ENCODE measurements at places on chromosomes 3 and 15.

- DNase-seq = no peak
These were observed 85.2 kb upstream of the ANKRD34C start for GRCh38 chr15:79197285-79197684.

GRCh38 chr15:69869881-69870505, 227.7 kb downstream of the TLE3 start:
- no peak for DNase-seq

GRCh38 chr3:102106416-102107097, 257.2 kb downstream of the NFKBIZ start:
- peak; percentile 33 for DNase-seq

DNA sequence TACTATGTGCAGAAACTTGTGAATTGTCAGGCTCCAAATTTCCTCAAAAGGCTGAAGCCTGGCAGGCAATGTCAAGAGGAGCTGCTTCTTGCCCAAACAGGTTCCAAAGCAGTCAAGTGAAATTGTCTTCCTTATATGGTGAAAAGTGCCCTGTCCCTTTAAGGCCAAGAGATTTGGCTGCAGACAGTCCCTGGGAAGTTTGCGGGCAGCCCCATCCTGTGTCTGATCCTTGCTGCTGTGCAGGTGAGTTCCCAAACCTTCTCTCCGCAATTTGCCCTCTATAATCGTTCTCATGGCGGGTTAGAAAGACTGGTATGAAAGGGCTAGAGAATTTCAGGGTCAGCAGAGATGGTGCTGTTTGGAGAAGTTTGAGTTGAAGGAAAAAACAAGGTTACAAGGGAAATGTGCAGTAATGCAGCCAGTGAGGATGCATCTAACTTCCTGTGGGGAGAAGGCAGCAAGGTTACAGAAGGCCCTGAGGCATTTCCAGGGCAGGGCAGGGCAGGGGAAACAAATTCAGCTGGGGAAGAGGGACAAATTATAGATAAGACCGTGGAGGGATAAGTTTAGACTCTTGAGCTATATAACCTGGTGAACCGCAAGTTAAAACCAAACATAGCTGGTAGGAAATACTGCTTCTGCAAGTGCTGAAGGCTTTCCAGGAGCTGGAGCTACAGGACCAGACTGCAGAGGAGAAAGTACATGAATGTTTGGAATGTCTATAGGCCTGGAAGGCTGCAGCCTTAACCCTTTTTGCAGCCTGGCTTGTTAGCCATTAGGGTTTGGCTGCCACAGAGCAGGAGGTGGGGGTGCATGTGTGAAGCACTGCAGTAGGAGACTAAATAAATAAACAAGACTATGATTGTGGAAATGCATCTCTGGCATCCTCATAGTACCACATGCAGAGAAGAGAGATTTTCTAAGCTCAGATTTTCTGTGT, 256.2 kb upstream of the IL12A start:
- DNase-seq = peak; percentile 76

DNA sequence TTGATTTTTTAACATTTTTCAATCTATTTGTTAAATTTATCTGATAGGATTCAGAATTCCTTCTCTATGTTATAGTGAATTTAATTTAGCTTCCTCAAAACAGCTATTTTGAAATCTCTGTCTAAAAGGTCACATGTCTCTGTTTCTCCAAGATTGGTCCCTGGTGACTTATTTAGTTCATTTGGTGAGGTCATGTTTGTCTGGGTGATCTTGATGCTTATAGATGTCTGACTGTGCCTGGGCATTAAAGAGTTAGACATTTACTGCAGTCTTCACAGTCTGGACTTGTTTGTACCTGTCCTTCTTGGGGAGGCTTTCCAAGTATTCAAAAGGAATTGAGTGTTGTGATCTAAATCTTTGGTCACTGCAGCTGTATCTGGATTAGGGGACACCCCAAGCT, 169.5 kb upstream of the C2CD4B start:
- DNase-seq = no peak

- peak; percentile 75 for DNase-seq
These were observed 8.8 kb downstream of the BCL6 start for GRCh38 chr3:187736418-187736871.

GRCh38 chr3:5198986-5199731, 11.7 kb downstream of the EDEM1 start:
- no peak for DNase-seq

DNA sequence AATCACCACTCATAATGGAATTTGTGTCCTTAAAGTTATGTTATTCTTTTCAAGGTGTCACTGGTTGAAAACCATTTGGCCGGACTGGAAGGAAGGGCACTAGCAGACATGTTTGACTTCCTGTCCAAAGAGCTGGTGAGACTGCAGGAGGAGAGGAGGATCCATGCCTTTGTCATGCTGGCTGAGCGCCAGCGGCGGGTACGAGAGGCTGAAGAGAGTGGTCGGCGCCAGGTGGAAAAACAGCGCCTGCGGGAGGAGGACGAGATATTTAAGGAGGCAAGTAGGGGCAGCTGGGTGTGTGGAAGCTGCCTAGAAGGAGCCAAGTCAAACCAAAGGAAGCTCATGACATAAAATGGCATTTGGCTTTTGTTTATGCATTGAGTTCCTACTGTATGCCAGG, 38.0 kb upstream of the NR1I2 start:
- DNase-seq = no peak

DNA sequence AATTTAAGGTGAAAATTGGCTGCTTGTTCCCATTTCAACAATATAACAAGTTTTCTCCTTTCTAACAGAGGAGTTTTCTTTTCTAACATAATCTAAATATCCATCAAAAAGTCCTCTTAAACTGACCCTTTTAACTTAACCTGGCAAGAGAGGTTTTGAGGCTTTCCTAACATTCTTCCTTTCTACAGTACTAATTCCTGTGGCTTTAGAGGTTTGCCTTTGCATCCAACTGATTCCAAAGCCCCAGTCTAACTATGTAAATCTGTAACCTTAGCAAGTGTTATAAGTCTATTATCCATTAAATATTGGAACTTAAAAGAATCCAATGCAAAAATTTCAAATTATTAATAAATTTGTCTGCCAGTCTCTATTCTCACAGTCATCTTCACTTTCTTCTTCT, 134.1 kb downstream of the ISL2 start:
- no peak for DNase-seq

DNA sequence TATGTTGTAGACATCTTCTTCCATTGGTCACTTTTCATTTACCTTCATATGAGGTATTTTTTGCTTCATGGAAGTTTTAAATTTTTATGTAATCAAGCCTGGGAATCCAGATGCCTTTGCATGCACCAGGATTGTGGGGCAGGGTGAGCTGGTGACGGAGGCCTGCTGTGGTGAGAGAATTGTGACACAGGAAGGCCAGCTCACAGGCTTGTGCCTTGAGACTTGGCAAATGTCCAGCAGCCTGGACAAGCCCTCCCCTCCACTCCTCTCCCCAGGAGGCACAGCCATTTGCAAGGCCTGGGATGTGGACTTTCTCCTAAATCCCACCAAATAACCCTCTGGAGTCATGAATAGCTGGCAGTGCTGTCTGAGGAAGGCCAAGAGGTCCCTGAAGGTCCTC, 67.4 kb downstream of the RHCG start:
- DNase-seq = peak; percentile 48

- peak; percentile 31 for DNase-seq
These were observed 759 bp upstream of the TTBK2 start for GRCh38 chr15:42921342-42921731.

GRCh38 chr15:79418693-79419279, 13.3 kb upstream of the MINAR1 start:
- DNase-seq = no peak

- peak; percentile 48 for DNase-seq
These were observed 34.5 kb downstream of the KLF13 start for GRCh38 chr15:31360843-31361763.

GRCh38 chr3:141798448-141798845, 35.2 kb downstream of the GRK7 start:
- no peak for DNase-seq

DNA sequence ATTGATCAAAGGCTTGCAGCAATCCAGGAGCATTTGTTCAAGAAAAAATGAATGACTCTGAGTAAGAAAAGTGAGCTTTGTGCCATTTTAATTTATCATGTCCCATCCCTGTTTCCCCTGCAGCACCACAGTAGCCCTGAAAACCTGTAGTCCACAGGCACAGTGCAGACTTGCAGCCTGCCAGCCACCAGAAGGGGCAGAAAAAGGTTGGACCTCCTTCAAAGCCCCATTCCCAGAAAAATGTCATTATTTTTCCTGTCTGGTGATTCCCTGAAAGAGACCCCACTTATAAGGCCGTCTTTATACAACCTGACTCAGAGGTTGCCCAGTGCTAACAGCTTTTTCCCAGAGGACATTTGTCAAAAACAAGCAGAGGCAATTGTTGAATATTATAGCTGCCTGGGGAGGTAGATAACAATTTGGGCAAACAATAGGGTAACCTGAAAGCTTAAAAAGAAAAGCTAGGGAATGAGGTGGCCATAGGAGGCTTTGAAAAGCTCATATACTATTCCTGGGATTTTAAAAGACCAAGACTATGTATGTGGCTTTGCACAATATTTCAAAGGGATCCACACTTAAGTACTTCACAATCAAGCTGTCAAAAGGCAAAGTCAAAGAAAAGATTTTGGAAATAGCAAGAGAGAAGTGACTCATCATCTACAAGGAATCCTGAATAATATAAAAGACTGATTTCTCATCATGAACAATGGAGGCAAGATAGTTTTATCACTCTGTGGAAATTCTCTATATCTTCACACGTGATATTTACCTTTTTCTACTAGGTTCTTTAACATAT, 136.8 kb upstream of the PLXNA1 start:
- no peak for DNase-seq

DNA sequence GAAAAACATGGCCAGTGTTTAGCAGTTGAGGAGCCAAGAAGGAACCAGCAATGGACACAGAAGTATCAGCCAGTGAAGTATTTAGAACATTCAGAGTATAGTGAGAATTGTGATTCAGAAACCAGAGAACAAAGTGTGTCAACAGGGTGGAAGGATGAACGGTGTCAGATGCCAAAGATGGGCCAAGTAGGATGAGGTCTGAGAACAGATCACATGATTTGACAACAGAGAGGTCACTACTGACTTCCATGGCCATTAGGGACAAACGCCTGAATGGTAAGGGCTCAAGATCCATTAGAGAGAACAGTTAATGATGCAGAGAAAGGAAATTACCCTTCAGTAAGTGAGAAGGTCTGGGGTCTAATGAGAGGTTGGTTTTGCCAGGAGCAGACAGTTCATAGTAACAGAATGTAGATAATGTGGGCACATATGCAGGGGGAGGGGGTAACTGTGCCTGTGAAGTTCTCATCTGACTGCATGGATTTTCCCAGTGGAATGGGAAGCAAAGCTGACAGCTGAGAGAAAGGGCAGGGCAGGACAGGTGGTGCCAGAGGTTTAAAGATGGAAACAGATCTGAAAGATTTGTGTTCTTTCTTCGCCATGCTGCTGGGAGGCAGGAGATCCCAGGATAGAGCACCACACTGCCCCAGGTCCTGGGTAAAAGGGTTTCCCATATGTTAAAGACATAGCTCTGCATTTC, 4.8 kb upstream of the ACAD9 start:
- DNase-seq = no peak

- no peak for DNase-seq
These were observed 3.3 kb upstream of the USP4 start for GRCh38 chr3:49343163-49343562.

- DNase-seq = no peak
These were observed 3.4 kb upstream of the LRRIQ4 start for GRCh38 chr3:169809230-169809795.

All from kidney tubule cell (primary cell).